NCI-H748 treated with DMSO at 0.1 percent for 48 hours (cell line): ENCODE measurements at places on chromosomes 11 and 22.

DNA sequence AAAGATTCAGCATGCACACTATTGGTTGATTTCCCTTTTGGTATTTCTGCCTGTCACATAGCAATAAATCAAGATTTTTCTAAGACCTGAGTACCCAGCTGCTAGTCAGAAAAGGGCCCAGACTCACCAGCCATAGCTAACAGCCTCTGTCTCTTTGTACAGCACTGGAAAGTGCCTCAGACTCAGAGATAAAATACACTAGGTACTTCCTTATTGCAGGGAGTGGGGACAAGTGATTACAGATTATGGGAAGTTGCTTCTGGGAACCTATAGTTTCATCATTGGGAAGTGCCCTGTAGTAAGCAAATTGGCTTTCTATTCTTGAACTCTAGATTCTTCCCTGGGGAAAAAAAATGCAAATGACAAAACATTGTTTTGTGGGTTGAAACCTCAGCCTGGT is at the start of gene CASP5:
Gene CASP5, minus strand, starts transcription at position 166 of the 400 bp plus-strand sequence. Its CDS starts 32 bp downstream, at position 134.
- DNase-seq: no peak

DNA sequence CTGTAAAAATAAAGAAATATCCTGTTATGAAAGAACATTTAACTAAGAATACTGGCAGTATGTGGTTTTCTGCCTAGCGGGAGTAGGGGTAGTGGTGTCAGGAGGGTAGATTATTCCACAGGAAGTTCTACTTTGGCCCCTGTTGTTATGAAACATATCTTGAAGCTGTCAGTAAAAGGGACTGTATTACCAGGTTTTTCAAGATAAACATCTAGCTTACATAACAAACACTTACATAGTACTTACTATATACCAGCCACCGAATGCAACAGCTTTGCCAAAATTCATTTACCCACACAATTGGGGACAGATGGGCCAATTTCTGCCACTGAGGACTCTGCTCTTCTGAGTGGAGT is 3.7 kb downstream of the TMEM123 start:
- no peak for DNase-seq

DNA sequence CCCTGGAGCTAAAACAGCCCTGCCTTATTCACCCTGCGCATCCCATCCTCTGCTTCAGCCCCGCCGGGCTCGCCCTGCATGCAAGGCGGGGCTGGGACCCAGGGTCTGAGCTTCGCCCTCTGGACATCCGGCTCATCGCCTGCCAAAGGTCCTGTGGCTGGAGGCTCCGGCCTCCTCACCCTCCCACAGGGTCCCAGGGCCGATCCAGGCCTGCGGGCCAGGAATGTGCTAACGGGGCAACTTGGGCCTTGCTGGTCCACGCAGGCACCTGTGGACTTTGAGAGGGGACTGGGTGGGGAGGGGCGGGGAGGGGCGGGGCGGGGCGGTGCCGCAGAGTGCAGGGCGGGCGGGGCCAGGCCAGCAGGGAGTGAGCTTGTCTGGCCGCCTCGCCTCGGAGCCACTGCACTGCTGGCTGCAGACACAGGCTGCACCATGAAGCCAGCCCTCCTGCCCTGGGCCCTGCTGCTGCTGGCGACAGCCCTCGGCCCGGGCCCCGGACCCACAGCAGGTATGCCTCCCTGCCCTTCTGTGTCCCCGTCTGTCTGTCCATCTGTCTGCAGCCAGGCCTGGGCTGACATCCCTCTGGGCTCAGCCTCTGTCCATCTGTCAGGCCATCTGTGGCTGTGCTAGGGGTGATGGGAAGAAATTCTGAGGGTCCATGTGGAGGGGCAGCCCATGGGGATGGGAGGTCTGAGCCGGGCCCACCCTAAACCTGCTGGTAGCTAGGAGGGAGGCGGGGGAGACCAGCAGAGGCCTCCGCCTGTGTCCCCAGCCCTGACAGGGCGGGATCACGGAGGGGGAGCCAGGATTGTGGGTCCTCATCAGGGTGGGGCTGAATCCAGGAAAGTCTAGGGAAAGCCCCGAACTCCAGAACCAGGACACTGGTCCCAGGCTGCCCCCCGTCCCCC is at the start of gene SUSD2:
Gene SUSD2, plus strand, starts transcription at position 400 of the 908 bp plus-strand sequence. Its CDS starts 33 bp downstream, at position 433.
- DNase-seq: no peak

- DNase-seq: peak; percentile 28
Observed at GRCh38 chr22:40024201-40025061, 29.7 kb downstream of the FAM83F start.

DNA sequence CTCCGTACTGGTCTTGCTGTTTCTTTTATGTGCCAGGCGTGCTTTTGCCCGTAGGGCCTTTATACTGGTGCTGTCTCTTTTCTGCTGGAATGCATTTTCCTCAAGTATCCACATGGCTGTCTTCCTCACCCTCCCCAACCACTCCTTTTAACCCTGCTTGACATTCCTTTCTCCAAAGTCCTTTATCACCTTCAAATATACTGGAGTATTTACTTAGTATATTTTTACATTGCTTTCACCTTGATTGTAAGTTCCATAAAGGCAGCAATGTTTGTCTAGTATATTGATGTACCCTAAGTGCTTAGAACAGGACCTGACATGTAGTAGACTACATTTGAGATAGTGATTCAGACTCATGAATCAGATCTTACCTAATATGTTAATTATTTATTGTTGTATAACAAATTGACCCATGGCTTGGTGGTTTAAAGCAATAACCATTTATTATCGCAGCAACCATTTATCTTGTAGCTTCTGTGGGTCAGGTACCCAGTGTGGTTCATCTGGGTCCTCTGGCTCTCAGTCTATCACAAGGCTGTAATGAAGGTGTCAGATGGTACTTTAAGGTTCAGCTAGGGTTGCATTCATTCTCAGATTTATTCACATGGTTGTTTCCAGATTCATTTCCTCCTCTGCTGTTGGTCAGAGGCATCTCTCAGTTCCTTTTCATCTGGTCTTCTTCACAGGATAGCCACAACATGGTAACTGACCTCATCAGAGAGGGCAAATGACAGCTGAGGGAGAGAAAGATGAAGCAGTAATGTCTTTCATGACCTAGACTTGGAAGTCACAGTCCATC is 34.2 kb downstream of the DDX10 start:
- DNase-seq: no peak

DNA sequence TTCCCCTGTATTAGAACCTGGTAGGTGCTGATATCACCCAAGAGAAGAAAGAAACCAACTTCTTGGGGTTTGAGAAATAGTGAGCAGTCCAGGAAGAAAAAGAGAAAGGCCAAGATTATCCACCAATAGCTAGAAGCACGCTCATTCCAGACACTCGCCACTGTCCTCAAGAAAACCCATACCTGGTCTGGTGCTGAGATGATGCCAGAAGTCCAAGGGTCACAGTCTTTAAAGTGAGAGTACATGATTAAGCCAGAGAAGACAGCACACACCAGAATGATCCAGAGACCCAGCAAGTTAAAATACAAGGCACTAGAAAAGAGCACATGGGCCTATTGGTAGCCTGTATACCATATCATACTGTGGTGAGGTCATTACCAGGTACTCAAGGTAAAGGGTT is 23.6 kb downstream of the SLC5A12 start:
- no peak for DNase-seq

DNA sequence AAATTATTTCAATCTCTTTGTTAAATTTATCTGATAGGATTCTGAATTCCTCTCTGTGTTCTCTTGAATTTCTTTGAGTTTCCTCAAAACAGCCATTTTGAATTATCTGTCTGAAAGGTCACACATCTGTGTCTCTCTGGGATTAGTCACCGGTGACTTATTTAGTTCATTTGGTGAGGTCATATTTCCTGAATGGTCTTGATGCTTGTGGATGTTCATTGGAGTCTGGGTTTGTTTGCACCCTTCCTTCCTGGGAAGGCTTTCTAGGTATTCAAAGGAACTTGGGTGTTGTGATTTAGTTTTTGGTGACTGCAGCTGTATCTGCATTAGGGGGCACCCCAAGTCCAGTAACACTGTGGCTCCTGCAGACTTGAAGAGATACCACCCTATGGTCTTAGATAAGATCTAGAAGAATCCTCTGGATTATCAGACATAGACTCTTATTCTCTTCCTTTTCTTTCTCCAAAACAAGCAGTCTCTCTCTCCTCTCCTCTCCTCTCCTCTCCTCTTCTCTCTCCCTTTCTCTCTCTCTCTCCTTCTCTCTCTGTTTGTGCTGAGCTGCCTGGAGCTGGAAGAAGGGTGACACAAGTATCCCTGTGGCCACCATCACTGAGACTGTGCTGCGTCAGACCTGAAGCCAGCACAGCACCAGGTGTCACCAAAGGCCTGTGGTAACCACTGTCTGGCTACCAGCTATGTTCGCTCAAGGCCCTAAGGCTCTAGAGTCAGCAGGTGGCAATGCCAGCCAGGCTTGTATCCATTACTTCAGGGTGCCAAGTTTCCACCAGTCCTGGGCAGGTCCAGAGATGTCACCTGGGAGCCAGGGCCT is 3.3 kb upstream of the HEPN1 start:
- no peak for DNase-seq

DNA sequence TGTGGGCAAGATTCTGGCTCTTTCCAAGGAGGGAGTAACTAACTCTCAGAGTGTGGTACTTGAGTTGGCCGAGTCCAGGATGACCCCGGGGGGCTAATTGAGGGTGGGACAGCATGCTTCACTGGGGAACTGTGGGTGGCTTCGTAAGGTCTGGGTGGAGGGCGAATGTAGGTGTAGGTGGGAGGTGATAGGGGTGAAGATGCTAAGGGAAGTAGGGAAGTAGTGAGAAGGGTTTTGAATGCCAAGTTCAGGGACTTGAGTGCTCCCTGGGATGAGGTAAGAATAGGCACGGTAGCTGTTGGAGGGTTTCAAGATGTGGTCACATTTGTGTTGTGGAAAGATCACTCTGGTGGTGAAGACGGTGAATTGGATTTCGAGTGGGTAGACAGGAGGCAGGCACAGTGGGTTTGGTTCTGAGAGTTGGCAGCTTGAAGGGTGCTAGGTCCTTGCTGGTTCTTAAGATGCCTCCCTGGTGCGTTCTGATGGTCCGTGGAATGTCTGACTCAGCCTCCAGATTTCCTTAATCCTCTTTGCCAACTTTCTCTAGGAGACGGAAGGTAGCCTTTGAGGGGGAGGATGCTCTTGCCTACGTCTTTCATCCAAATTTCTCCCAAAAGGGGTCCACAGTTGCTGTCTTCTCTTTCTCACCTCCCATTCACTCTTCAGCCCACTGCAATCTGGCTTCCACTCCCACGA is 2.5 kb upstream of the DNAL4 start:
- DNase-seq: no peak

- DNase-seq: no peak
Observed at GRCh38 chr22:49863931-49864330, 10.3 kb downstream of the ZBED4 start.

DNA sequence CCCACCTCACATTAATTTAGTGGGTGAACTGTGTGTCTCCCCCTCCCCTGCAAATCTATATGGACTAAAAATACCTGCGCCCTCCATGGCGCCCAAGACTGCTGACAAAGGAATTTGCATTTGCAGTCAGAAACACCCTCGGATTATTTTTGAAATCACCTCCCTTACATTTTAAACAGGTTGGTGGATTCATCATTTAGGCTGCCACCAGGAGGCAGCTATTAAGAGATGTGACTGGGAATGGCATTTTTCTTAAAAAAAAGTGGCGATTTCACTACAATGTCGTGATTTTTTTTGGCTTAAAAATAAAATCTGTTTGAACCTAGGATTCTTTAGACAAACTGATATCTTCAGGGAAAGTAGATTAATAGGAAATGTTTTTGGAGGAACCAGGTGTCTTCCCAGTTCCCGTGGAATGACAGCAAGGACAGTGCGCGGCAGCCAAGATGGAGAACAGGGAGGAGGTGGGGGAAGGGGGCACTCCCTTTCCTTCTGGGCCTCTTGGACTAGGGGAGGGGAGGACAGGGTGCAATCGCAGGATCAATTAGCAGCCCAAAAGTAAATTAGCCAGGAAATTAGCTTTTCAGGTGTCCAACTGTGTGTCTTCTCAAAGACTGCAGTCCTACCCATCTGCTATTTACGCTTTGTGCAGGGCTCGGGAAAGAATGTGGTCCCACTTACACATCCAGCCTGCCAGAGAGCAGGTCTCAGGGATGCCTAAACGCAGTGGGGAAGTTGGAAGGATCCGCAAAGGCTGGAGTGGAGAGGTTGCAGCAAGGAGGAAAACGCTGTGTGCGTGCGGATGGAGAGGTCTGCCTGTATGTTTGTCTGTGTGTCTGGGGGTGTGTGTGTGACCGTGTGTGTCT is 496.4 kb downstream of the NTM start:
- no peak for DNase-seq

GRCh38 chr11:126512741-126513715 is 157.5 kb downstream of the ST3GAL4 start:
- DNase-seq: no peak

DNA sequence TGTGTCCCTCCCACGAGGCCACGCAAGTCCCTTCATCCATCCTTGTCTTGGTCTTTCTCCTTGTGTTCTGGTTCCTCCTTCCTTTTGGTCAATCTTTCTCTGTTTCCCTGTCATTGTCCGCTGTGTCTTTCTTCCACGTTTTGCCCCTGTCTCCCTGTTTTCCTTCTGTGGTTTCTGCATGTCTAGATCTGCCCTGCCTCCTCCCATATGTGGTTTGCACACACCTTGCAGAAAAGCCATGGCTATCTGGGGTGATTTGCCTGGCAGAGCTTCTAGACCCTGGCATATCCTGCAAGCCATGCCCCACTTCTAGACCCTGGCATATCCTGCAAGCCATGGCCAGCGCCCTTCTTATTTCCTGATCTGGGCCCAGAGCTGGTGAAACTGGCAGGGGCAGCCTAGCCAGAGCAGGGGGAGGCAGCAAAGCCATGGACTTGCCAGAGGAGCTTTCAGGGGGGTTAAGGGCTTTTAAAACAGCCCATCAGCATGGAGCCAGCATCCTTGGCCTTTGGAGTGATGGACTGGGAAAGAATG is 131.6 kb upstream of the NECTIN1 start:
- no peak for DNase-seq

GRCh38 chr11:95714843-95715776 is 74.5 kb downstream of the FAM76B start:
- no peak for DNase-seq

DNA sequence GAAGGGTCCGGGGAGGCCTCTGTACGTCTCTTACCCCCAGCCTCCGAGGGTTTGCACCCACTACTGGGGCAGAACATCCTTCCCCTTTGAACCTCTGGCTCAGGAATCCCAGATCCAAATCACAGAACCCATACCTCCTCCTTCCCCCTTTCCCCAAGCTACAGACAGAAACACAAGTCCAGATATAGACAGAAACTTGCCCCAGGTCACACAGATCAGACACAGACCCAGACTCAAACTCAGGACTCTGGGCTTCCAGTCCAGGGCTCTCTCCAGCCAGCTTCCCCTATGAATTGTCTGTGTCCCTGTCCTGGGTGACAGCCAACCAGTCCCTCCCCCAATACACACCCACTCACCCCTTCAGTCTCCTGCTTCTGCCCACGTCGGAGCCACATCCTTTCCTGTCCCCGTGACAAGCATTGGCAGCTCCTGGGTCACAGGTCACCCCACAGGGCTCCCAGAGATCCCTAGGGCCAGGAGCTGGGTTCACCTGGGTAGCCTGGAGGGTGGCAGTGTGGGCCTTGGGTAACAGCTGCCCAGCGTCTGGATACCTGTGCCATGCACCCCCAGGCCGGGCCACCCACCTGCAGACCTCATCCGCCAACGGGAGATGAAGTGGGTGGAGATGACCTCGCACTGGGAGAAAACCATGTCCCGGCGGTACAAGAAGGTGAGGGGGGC is 772 bp downstream of the TBC1D10C start:
- no peak for DNase-seq
